ENCODE measurements at places on chromosomes 7 and 10. TPM values are rescaled to one million over a fixed set of nuclear protein-coding genes. Genes with fewer than 3 reads are reported as not detected.

LYZL2 gene
- total RNA-seq = not detected

ATP6V0A4 gene
- total RNA-seq = not detected

H2BK1 gene
- total RNA-seq = 0.54 TPM

SPACDR gene
- 1.5 TPM for total RNA-seq

PIK3CG gene
- total RNA-seq = 8.0 TPM

ACTA2 gene
- 39.2 TPM for total RNA-seq

LIPJ gene
- 0.11 TPM for total RNA-seq
